AG08395 (cell line): ENCODE measurements at places on chromosomes 7 and 10.

DNA sequence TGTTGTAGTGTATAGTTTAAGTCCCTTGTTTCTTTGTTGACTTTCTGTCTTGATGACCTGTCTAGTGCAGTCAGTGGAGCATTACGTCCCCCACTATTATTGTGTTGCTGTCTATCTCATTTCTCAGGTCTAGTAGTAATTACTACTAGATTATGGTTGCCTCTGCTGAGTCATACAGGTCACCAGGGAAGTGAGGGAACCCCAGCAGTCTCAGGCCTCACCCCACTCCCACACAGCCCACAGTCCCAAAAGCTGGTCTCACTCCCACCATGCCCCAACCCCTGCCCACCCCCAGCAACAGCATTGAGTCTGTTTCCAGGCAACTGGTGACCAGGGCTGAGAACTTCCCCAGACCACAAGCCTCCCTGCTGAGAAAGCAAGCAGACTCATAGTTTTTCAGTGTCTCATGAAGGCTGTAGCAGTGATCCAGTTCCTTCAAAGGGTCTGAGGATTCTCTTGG is 88.0 kb downstream of the PLXDC2 start:
- DNase-seq = no peak

- DNase-seq = no peak
These were observed 296.8 kb upstream of the ZMIZ1 start for GRCh38 chr10:78771808-78772455.

- DNase-seq = peak; percentile 58
These were observed 201.7 kb upstream of the PRSS58 start for GRCh38 chr7:142459551-142459963.

GRCh38 chr10:97279121-97279815 is 13.2 kb downstream of the ARHGAP19 start:
- DNase-seq = no peak

- no peak for DNase-seq
These were observed 236.3 kb downstream of the SDK1 start for GRCh38 chr7:3537210-3537875.

GRCh38 chr10:42113158-42113450 is 525.3 kb downstream of the ZNF33B start:
- DNase-seq = no peak

DNA sequence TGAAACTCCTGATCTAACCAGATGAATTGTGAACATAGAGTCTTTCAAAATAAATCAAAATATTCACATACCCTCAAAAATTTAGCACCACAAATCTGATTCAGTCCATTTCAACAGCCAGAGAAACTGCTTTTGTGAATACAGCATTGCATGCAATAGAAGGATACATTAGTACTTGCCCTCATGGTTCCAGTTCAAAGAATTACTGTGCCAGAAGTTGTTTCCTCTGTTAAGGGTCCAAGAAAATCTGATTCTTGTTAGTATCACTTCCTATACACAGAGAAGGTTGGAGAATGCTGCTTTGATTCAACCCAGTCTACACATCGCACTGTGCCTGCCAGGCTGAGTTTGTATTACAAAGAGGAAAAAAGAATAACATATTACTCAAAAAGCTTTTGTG is 115.6 kb downstream of the TFEC start:
- no peak for DNase-seq

GRCh38 chr10:30050411-30050810 is 9.0 kb downstream of the JCAD start:
- DNase-seq = no peak

GRCh38 chr7:17506095-17506494 is 207.6 kb downstream of the AHR start:
- no peak for DNase-seq

DNA sequence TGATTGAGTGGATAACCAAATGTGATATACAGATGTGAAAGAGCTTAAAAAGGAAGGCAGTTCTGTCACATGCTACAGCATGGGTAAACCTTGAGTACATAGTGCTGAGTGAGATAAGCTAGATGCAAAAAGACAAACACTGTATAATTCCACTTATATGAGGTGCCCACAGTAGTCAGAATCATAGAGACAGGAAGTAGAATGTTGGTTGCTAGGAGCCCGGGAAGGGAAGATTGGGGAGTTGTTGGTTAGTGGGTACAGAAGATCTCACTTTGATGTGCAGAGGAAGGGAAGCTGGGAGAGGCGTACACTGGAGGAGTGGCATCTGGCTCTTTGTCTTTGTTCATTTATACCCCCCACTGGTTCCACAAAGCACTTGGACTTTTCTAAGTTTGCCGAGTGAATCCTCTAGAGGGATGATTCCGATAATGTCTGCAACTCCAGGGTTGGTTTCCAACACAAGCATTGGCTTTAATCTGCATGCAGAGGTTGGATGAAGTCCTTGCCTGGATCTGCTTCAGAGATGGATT is 39.5 kb downstream of the TSPAN14 start:
- DNase-seq = peak; percentile 52

DNA sequence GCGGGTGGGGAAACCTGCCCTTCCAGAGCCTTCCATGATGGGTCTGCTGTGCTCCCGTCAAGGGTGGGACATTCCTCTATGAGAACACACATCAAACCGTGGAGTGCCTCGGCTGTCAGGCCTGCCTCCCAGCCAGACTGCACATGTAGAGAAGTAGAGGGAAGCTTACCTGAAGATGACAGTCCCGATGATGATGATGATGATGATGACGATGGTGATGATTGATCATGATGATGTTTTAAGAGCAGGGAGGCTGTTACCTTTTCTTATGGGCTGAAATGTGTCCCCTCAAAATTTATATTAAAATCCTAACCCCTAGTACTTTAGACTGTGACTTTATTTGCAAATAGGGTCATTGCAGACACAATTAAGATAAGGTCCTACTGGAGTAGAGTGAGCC is 76.1 kb upstream of the ANLN start:
- DNase-seq = no peak

DNA sequence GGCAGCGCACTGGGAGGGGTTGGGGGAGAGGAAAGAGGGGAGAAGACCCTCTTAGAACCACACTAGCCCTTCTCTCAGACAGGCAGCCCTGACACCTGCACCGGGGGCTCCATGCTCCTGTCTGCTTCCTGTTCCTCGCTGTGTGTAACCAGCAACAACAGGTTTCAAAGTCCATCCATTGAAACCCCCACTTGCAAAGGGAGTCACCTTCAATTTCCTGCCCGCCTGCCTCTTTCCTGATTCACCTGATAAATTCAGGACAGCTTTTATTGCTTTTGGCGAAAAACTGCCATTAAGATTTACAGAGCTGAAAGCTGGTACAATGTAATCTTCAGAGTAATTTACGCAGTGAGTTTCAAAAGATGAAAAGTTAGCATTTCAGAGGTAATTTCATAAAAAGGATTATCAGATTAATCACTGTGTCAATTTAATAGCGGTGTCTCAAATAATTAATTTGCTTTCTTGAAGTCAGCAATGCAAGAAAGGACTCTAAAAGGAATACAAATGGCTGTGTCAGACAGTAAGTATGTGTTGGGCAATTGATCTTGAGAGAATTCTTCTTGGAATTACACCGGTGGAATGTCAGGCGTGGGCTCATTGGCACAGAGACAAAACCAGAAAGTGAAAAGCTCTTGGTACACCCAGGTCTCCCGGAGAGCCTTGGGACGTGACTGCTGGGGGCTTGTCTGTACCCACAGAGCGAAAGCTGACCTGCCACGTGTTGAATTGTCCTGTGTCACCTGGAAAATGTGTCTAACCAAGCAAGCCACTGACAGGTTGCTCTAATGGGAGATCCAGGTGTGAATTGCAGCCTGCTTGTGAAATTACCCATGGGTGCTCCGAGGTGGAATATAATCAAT is 60.7 kb downstream of the TMEM209 start:
- peak; percentile 60 for DNase-seq

DNA sequence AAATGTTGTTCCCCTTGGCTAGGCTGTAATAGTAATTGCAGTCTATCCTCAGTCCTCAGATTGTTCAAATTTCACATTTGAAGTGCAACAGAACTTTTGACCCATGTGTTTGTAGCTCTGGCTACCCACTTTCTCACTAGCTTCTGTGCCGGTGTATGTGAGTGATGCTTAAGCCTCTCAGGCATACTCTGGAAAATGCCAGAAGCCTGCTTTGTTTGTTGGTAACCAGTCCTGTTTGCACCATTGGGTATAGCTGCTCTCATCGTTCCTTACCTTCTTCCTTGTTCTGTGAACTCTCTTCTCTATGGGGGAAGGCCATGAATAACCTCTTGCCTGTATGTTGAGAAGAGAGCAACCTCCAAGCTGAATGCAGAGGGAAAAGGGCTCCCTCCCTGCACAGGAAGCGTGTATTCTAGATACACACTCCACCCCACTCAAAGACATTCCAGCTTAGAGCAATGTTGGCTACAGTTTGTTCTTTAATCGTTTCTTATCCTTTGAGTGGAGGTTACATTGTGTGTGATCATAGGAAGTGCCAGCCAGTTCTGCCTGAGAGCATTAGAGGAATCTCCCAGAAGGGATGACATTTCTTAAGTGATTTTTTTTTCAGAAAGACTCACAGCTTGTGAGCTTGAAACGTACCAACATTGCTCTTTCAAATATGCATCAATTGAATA is 40.5 kb downstream of the C1QL3 start:
- no peak for DNase-seq

GRCh38 chr10:77268721-77269120 is 368.9 kb downstream of the KCNMA1 start:
- DNase-seq = no peak

GRCh38 chr10:29454250-29454649 is 165.4 kb downstream of the LYZL1 start:
- DNase-seq = no peak

DNA sequence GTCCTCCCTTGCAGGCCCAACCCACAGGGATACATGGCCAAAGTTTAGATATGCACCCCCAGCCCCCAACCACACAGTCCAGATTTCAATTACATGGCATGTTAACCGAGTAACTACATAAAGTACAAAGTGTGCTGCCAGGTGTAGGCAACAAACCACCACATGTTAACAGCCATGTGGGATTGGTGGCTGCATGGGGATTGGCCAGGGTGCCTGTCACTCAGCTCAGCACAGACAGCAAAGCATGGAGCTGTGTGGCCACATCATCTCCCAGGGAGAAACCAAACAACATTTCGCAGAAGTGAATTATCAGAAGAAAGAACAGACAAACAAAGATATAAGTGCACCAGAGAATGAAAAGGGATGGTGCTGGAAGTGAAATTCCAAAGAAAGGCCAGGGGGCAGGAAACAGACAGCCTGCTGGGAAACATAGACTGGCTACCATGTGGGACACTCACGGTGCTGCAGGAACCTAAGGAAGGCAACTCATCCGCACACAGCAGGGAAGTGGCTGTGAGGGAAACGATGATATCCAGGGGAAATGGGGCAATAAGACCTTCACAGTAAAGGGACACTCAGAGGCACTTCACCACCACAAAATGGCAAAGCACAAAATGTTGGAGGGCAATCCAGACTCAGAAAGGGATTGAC is 171.2 kb downstream of the PTPRN2 start:
- no peak for DNase-seq
